ENCODE measurements at places on chromosomes 6 and 20.

DNA sequence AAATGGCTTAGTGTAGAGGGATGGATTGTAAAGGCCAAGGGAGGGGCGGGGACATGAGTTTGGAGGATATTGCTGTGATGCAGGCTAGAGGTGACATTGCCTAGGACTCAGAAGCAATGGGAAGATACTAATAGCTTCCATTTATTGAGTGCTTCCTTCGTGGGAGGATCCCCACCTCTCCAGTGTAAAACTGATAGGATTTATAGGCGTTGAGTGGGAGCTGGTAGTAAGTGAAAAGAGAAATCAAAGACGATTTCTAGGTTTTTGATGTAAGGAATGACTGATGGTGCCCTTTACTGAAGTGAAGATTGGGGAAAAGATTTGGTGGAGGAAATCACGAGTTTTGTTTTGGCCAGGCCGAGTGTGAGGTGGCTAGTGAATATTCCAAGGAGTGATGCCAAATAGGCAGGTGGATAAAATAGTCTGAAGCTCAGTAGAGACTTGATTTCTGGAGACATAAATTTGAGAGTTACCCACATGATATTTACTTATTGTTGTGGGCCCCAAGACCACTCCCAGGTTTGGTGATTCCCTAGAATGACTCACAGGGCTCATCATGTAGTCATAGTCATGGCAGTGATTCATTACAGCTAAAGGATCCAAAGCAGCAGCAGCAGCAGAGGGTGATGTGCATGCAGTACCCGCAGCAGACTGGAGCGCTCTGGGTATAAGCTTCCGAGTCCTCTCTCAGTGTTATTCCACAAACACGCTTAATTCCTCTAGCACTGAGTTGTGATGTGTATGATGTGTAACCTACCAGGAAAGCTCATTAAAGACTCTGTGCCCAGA, 10.2 kb downstream of the RPRD1B start:
- peak; percentile 39 for DNase-seq

DNA sequence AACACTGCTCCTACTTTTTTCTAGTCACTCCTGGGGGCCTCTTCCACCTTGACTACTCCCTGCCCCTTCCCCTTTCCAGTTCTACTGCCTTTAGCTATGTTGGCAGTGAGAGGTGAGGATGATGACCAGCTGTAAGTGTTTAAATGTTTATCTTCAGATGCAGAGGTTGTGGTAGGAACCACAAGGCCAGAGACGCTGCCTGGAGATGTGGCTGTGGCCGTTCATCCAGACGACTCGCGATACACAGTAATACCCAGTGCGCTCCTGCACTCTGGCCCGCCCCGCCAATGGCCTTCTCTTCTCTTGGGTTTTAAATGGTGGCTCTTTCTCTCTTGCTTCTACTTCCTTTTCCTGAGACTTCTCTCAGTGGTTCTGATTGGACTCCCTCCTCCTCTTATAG, 4.6 kb downstream of the VARS2 start:
- no peak for DNase-seq

GRCh38 chr6:5435449-5435848, 174.1 kb downstream of the FARS2 start:
- no peak for DNase-seq

DNA sequence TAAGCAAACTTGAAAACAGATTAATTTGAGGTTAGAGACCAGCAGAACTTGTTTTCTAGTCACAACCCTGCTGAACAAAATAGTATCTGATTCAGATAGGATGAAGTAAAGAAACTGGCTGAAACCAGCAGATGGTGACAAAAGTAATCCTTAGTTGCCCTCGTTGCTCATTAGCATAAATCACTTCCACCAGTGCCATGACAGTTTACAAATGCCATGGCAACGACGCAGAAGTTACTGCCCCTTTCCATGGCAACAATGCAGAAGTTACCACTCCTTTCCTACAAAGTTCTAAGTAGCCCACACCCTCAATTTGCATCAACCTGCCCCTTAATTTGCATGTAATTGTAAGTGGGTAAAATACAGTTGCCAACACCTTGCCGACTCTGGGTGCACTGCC, 23.7 kb downstream of the SNRPB start:
- DNase-seq: no peak

GRCh38 chr6:101800598-101800997, 407.1 kb downstream of the GRIK2 start:
- no peak for DNase-seq

- DNase-seq: no peak
Measured at GRCh38 chr6:3607171-3607570, 144.3 kb downstream of the PXDC1 start.

DNA sequence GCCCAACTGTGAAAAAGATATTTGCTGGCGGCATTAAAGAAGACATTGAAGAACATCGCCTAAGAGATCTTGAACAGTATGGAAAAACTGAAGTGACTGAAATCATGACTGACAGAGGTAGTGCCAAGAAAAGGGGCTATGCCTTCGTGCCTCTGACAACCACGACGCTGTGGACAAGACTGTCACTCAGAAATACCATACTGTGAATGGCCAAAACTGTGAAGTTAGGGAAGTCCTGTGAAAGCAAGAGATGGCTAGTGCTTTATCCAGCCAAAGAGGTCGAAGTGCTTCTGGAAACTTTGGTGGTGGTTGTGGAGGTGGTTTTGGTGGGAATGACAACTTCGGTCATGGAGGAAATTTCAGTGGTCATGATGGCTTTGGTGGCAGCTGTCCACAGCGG, 7.5 kb downstream of the SFT2D1 start:
- no peak for DNase-seq

GRCh38 chr6:71284785-71285184, 3.8 kb upstream of the OGFRL1 start:
- no peak for DNase-seq

DNA sequence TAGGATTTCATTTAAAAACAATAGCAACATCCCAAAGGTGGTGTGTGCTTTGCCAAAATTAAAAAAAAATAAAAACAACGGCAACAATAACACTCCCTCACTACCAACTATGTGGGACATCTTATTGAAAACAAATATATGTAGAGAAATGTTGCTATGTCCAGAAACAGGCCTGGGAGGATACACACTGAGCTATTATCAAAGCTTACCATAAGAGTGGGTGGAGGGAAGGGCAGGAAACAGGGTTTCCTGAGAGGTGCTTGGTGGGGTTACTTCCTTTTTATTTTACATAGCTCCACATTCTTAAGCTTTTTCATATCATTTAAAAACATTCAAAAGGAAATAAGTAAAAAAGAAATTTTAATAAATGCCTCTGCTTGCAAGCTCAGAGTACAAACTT, 150.0 kb upstream of the RIPOR2 start:
- DNase-seq: no peak

DNA sequence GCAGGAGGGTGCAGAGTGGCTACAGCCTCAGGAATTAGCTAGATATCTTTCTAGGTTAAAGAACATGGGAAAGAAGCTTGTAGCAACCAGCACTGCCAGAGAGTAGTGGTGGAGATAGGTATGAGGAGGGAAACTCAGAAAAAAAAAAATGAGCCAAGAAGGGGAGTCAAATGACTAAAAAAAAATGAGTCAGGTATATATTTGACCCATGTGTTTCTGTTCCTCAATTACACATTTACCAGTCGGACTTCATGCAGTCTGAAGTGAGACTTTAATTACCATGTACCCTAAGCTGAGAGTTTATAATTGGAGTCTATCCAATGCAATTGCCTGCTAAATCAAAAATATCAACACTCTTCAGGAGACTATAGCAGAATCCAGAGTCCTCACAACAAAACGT, 964.6 kb downstream of the HACE1 start:
- DNase-seq: no peak

GRCh38 chr20:63409834-63410435, 48.8 kb upstream of the CHRNA4 start:
- no peak for DNase-seq

DNA sequence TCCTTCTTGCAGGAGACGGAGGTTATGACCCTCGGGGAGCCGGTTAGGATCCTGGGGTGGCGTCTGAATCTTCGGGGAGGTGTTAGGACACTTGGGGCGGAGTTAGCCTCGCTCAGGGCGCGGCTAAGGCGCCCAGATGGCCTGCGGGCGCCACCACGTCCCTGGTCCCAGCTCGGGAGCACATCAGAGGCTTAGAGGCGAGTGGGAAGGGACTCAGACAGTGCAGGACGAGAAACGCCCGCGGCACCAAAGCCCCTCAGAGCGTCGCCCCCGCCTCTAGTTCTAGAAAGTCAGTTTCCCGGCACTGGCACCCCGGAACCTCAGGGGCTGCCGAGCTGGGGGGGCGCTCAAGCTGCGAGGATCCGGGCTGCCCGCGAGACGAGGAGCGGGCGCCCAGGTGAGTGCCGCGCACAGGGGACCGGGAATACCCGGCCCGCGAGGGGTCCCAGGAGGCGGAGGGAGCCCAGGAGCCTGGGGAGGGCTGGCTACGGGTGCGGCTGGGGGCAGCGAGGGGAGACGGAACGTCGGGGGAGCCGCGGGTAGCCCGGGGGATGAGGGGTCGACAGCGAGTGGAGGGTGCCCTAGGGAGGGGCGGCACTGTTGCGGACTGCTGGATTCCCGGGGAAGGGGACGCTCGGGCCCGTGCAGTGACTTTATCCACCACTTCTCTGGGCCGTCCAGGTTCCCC, at the start of gene HCK:
Gene HCK (plus strand): TSS at position 153 of the 688 bp plus-strand sequence.
- DNase-seq: no peak
